ENCODE measurements at places on chromosomes 3 and 15.
A peak's percentile ranks its signal among the peaks of the same experiment; 100 is the strongest.

DNA sequence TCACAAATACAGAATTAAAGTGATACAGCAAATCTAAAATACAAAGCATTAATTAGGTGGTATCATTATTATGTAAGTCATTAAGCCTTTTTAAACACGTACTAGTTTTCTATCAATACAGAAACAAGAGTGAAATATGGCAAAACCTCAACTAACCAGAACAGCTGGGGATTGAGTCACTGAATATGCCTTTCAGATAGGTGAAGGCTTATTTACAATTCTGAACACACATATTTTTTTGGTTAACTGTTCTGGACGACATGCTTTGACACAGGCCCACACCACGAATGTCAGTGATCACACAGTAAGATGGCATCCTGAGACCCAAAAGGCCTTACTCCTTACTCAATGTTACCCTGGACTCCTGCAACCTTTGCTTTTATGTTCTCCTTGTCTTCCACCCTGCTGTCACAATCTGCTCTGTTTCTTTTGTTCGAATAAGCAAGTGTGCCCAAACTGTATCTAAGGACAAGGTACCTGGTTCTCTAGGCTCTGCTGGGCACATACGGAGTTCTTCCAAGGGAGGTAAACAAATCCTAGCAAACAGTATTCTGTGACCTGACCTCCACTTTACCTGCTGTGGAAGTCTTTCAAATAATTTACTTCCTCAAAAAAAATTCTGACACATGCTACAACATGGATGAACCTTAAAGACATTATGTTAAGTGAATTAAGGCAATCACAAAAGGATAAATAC lies 7.0 kb downstream of the SFMBT1 start:
- DNase-seq: no peak

DNA sequence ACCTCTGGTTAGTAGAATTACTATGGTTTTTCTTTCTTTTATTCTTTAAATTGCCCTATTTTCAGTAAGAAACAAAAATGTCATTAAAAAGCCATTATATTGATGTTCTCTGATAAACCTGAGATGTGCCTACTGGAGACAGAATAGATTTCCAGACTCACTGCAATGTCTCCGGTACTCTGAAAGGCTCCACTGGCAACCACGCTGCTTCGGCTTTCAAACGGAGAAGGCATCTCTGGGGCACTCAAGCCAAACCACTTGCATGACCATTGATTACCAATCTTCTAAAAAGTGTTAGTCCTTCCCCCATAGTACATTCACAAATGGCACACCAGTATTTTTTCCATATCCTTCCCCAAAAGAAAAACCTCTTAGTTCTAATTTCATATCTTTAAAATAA lies 82.6 kb downstream of the CBLB start:
- no peak for DNase-seq

DNA sequence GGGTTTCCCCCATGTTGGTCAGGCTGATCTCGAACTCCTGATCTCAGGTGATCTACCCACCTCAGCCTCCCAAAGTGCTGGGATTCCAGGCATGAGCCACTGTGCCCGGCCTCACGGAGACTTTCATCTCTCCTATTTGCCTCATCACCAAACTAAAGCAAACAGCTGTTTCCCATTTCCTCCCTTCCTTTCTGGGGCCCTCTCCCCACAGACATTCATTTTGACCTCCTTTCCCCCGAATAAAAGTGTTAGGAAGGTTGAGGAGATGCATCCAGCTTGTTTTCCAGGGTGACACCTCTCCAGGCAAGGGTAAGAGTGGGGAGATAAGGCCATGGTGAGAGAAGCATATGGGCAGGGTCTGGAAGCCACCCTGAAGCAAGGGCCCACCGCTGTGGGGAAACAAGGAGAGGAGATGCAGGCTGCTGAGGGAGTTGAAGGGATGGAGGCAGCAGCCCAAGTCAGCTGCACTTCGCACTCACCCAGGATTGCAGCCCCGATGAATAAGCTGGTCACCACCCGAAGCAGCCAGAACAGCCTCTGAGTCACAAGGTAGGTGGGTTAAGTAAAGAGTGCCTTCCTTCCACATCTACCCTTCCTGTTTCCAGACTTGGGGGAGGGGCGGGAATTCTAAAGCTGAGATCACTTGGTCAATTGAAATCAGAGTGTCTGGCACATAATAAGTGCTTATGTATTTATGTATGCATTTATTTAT lies 7.7 kb downstream of the DUOXA2 start:
- peak; percentile 89 for DNase-seq

GRCh38 chr3:513301-513700 lies 316.7 kb downstream of the CHL1 start:
- no peak for DNase-seq

GRCh38 chr15:69170597-69170996 lies 10.2 kb downstream of the GLCE start:
- DNase-seq: no peak

DNA sequence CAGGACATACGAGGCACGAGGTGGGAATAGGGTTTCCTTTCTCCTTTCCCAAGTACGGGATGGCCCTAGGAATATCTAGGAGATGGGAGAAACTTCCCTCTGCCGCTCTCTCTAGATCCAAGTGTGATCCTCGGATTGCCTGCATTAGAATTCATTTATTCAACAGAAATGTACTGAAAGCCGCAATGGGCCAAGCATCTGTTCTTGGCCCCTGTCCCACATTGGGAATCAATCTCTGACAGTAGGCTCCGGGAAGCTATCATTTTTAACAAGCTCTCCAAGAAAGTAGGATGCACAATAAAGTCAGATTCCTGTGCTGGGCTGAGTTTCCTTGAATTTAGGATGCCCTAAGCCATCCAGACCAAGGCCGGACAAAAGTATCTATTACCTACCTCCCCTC lies 37.2 kb upstream of the CA12 start:
- DNase-seq: no peak

DNA sequence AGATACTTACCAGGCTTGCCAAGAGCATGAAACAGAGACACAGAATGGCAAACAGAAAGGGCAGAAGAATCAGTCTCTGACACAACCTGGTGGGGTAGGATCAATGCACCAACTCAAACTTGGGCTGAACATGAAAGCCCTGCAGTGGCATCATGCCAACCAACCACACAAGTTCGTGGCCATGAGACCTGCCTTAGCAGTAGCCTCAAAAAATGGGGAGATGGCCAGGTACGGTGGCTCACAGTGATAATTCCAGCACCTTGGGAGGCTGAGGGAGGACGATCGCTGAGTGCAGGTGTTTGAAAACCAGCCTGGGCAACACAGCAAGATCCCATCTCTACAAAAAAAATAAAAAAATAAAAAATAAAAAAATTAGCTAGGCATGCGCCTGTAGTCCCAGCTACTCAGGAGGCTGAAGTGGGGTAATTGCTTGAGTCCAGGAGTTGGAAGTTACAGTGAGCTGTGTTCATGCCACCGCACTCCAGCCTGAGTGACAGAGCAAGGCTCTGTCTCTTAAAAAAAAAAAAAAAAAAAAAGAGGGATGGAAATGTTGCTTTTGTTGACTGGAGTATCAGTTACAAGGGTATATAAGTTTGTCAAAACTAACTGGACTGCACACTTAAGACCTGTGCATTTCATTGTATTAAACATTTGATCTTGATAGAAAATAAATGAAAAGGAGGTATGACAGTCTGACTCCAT lies 93.4 kb downstream of the XXYLT1 start:
- DNase-seq: no peak

GRCh38 chr15:59229453-59229852 lies 22.8 kb downstream of the LDHAL6B start:
- no peak for DNase-seq

- DNase-seq: no peak
Measured at GRCh38 chr3:192371870-192372400, 355.4 kb downstream of the FGF12 start.

- DNase-seq: peak; percentile 65
Measured at GRCh38 chr15:48352474-48353072, 21.3 kb downstream of the DUT start.

DNA sequence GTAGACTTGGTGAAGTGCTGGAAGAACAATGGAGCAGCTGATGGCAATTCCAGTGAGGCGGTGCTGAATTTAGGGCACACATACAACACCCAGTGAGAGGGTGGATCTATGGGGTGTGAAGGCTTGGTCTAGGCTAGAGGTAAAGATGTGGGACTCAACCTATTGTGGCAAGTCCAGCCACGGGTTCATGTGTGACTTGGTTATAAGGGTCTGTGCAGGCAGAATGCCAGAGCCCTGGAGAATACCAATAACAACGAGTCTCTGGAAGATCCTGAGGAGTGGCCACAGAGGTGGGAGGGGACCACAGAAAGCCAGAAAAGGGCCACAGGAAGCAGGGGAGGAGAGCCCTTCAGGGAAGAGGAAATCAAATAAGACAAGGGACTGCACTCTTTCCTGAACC lies 55.0 kb downstream of the VGLL4 start:
- no peak for DNase-seq

GRCh38 chr3:51682079-51682478 lies 11.0 kb downstream of the TEX264 start:
- DNase-seq: peak; percentile 79

DNA sequence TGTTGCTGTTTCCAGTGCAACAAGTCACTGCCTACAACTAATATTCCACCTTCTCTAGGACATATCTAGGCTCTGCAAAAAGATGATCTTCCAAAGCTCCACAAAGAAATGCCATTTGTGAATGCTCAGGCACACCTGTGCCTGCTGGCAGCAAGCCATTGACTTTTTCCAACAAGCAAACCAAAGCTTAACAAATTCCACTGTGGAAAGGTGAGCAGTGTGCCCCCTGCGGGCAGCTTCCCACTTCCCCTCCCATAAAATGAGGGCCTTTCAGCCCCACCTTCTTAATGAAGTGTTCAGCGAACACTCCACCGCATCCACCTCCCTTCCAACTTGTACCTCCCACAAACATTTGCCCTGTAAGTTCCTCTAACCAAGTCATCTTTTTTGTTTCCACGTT lies 157.5 kb upstream of the SLC24A5 start:
- no peak for DNase-seq

- DNase-seq: no peak
Measured at GRCh38 chr15:80401456-80401855, 2.7 kb upstream of the ARNT2 start.

- no peak for DNase-seq
Measured at GRCh38 chr15:61657461-61657860, 402.8 kb downstream of the VPS13C start.

DNA sequence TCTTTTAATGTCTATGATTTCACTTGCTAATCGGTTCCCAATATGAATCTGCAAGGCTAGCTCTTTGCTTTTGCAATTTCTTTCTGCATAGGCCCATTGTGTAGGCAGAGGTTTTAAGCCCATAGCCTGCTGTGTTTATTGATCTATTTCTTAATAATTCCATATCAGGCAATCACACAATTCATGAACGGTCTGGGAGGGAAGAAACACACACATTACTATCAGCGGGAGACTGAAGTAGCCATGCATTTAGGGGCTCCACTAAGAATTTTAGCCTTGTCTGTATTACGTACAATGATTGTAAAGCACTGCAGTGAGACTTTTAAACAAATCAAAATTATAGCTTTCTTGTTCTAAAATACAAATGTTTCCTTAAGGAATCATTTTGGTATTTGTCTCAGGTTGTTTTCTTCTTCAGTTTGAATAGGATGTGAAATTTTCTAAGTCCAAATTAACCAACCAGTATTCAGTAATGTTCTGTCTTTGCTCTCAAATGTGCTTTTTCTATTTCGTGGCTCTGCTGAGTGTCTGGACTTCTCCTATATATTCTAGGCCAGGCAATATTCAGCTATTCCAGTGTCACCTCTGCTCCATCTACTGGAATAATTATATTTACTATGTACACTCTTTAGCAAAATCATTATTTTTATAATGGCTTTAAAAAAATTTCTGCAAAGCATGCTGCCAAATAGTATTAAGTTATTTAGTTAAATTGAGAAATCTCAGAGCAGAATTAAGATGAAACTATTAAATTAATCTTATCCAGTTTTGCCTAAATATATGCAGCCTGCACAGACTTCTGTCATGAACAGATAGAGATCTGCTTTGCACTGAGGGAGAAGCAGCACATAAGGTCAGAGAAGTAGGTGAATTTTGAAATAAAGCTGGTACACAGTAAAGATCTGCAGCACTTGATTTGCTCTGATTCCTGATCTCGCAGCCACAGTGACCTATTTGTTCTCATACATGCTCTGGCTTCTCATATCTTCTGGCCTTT lies 103.0 kb upstream of the NAALADL2 start:
- DNase-seq: no peak

DNA sequence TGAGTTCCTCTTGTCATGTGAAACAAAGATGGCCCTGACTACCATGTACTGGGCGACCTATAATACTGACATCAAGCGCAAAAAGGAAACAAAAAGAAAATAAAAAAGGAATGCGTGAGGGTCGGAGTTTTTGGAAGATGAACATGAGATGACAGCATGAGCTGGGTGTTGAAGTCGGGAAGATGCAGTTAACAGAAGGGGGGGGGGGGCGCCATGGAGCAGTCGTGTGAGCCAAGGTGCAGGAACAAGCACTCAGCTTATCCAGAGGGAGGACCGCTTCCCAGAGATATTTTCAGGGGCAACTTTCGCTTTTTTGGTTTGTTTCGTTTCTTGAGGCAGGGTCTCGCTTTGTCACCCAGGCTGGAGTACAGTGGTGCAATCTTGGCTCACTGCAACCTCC lies 110.2 kb downstream of the RORA start:
- DNase-seq: no peak

GRCh38 chr3:184777566-184778356 lies 34.2 kb upstream of the VPS8 start:
- DNase-seq: peak; percentile 96

GRCh38 chr3:38254872-38255271 lies 10.7 kb upstream of the SLC22A13 start:
- no peak for DNase-seq

DNA sequence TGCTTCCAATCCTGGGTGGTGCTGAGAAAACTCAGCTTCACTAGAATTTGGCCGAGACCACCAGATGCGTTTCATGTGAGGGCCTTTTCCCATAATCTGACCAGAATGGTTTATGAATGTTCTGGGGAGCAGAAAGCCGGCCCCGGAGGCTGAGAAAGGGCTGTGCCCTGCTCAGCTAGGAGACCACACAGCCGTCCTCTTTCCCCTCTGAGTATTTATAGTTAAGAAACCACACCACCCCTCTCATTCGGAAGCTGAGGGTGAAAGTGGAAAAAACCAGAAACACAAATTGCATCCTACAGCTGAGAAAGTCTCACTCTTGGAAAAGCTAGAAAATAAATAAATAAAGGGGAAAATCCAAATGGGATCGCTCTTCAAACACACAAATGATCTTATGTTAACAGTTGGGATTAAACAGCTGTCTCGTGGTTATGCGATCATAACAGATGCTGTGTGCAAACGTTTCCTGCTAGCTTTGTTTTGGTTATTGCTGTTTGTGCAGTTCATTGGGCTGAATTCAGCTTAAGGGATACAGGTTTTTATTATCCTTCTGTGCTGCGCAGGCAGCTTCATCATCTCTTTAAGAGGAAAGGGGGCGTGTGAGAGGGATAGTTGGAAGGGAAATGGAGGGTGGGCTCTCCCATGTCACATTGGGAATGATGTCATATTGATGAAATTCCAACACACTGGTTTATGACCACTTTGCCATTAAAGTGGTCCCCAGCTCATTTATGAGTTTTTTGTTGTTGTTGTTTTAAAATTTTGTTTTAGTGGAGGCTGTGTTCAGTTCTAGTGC lies 1026.2 kb upstream of the NR2F2 start:
- DNase-seq: peak; percentile 40

- DNase-seq: no peak
Measured at GRCh38 chr15:99275525-99276128, 24.3 kb downstream of the LRRC28 start.

All from fibroblast of skin of abdomen (primary cell).